NCI-H187 (cell line): ENCODE measurements at places on chromosomes 4 and X.

GRCh38 chr4:152101556-152102435, 341.0 kb upstream of the GATB start:
- no peak for DNase-seq

DNA sequence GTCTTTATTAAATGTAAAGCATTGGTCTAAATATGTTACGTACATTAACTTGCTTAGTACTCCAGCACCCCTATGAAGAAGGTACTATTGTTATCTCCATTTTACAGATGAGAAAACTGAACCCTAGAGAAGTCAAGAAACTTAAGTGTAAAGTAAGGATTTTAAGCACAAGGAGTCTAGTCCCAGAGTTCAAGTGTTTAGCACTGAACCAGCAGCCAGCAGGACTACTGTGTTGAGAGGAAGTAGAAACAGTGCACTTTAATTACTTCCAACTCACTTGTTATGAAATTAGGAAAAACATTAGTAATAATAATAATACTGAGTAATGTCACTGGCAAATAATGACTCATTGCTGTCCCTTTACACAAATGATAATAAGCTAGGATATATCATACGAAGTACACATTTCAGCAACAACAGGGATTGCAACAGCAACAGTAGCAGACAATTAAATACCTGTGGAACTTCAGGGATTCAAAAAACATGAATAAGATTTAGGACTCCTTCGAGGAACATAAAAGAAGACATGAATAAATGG, 548.1 kb upstream of the HS3ST1 start:
- DNase-seq = no peak

GRCh38 chr4:18684932-18685331, 663.4 kb upstream of the LCORL start:
- DNase-seq = no peak

DNA sequence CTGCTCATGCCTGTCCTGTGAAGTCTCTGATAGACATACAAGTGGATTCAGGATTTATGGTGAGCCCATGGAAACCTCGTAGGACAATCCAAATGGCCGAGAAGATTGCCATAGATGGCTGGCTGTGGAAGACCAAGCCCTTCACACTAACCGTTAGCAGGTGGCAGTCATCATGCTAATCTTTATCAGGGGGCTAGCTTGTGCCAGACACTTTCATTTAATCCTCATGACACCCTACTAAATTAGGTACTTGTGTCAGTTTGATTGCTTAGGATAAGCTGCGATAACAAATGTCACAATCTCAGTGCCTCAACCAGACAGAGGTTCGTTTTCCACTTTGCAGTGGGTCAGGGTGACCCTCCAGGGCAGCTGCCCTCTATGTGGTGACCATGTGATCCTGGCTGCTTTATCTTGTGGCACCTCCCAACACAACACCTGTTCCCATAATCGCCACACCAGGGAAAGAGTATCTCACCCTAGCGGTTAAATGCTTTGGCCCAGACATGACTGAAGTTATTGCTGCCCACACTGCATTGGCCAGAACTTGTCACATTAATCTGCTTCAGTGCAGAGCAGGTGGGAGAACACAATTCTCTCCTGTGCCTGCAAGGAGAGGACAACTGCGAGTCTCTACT, 60.8 kb downstream of the REPS2 start:
- DNase-seq = no peak

GRCh38 chrX:17559728-17560379, 177.4 kb upstream of the SCML1 start:
- DNase-seq = no peak

DNA sequence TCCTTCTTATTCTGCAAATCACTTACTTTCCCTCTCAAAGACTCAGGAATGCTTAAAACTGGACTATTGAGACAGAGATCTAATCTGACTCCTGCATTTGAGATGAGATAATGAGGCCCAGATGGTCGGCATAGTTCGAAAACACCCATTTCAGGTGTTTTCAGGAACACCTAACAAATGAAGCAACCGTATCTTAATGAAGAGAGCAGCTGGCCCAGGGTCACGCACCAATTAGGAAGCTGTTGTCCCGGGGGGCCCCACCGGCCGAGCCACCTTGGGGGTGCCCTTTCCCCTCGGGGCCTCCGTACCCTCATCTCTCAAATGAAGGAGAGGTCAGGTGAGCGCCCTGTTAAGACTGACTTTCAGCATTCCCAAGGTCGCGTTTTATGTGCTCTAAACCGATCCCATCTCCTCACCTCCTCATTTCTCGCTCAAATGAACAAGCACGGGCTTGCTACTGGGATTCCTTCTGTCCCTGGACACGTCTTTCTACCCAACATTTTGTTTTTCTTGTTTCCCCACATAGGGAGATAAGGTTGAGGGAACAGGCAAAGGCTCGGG, 824 bp downstream of the LRPAP1 start:
- no peak for DNase-seq

- no peak for DNase-seq
Observed at GRCh38 chr4:84238247-84239090, 260.6 kb downstream of the NKX6-1 start.

DNA sequence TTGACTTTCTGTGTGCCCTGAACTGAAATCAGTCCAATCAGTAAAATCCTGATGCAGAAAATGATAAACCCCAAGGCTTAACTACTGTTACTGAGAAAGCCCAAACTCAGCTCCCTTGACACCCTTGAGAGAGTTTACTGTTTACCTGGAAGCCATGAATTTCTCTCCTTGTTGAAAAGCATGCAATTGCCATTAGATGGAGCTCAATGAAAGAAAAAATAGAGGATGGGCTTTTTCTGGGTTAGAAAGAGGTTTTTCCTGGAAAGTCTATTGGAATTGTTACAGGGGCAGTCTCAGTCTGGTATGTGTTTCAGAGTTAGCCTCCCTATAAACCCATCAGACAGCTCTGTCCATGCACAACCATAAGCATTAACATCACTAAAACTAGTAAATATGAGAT, 66.4 kb upstream of the C4orf54 start:
- no peak for DNase-seq

- DNase-seq = no peak
Observed at GRCh38 chr4:44727471-44727870, 1.1 kb upstream of the GNPDA2 start.

DNA sequence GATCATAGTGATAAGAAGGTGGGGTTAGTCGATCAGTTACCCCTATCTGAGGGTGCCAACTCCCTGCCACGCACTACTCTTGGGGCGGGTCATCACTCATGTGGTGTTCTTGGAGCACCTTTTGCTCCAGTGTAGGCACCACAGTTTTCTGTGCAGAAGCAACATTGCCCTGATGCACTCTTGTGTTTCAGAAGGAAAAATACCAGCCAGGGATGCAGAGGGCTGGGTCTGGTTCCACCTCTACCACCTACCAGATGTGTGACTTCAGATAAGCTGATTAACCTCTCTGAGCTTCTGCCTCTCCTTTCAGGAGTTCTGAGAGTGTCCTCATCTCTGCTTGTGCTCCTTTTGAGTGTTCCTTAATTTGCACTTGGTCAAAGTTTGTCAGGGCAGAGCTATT, 29.9 kb upstream of the PROM1 start:
- no peak for DNase-seq

DNA sequence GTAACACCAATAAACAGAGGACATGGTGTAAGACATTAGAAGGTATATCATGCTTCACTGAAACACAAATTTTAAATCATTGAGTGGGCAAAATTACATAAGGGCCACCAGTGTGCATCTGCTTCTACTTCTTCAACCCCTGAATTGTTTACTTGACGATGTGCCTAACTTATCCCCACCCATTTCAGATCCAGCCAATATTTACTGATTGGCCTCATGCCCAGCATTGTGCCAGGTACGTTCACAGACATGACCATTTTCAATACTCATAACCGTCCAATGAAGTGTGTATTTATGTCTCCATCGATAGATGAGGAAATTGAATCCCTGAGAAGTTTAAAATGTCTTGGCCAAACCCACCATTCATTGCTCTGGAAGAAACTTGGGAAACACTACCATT, 208.3 kb upstream of the MID1 start:
- no peak for DNase-seq

GRCh38 chrX:64805683-64806082, 170.6 kb downstream of the ZC4H2 start:
- DNase-seq = no peak

GRCh38 chr4:132101526-132101925, 1047.6 kb upstream of the PCDH10 start:
- no peak for DNase-seq

DNA sequence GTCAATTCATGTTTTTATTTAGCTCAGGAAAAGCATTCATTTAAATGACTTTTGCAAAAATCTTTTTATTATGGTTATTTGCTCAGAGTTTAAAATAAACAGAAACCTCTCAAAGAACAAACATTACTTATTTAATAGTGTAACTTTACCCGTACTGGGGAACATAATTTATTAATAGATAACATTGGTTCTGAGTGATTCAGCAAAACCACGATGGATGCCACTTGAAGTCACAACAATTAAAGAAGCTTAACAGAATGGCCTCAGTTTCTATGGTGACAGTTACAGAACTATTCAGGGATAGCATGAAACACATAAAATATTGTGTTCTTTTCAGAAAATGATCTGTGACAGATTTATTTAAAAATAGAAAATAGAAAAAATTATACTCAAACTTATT, 368.7 kb downstream of the CCSER1 start:
- DNase-seq = no peak

DNA sequence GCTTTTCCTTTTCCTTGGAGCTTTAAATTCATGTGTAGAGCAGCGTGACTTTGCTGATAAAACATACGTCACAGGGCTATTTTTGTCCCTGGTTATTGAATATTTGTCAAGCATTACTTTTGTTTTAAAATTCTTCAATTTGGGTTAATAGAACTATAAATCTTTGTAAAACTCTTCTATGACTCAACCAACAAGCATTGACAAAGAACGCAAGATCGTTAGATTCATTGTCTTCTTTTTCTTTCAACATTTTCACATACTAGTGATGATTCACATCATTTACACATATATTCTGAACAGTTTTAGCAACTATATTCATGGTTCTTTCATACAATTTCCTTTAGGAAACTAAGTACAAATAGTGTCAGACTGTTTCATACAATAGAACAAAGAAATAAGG, 72.0 kb upstream of the GPM6A start:
- DNase-seq = no peak

GRCh38 chr4:118714682-118715081, 29.5 kb downstream of the METTL14 start:
- no peak for DNase-seq

DNA sequence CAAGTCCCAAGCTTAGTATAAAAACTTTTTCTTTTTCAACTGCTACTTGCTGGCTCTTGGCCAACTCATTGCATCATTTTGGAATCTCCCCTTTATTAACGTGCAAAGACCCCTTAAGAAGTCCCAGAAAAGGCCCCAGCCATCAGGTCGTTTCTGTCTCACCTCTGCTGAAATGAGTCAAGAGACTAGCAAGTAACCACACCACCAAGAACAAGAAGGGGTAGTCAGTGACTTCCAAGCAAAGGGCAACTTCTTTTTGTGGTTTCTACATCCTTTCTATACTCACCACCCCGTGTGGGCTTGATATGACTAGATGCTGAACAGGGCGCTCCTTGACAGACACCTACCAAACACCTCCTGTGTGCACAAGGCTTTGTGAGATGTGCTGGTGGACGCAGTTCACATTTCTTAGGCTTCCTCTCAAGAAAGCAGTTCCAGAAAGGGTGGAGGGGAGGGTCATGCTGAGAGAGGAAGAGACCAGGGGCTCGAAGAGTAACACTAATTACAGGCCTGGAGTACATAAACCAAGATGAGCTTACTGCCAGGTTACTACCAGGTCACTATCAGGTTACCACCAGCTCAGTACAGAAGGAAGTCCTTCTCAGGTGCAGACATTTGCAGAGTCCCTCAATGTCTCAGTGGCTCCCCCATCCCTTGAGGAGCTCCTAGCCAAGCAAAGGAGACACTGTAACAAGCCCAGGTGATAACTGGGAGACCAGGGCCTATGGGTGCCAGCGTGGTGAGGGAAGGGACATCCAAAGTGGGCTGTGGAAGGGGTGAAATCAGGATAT, 19.3 kb downstream of the JAKMIP1 start:
- no peak for DNase-seq

- DNase-seq = no peak
Observed at GRCh38 chr4:42267724-42268123, 115.3 kb upstream of the BEND4 start.

- no peak for DNase-seq
Observed at GRCh38 chr4:153297116-153297515, 47.4 kb upstream of the MND1 start.

- no peak for DNase-seq
Observed at GRCh38 chr4:114137984-114138383, 158.5 kb upstream of the ARSJ start.

DNA sequence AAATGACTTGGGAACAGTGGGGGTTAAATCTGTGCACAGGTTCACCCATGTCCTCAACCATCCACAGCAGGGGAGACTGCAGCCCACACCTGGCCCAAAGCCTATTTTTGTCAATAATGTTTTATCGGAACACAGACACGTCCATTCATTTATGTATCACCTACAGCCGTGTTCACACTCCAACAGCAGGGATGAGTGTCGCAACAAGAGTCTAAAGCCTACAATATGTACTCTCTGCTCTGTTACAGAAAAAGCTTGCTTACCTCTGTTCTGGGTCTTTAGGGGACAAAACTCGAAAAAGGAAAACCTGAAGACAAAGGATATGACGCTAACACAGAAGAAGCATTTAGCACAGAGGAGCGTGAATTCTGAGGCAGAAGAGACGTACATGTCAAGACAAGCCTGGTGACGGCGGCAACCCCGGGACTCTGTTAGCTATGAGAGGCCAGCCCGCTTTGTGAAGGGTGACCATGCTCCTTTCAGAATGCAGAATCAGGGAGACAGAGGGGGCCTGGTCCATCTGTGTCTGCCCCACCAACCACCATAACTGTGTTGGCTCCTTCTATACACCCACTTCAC, 45.5 kb downstream of the AFAP1 start:
- DNase-seq = no peak

GRCh38 chrX:53048169-53049126, at the start of gene GPR173:
TSS of gene GPR173 (plus strand) at chrX:53048789. CDS start at chrX:53076622, 27,833 bp downstream.
- DNase-seq = no peak

DNA sequence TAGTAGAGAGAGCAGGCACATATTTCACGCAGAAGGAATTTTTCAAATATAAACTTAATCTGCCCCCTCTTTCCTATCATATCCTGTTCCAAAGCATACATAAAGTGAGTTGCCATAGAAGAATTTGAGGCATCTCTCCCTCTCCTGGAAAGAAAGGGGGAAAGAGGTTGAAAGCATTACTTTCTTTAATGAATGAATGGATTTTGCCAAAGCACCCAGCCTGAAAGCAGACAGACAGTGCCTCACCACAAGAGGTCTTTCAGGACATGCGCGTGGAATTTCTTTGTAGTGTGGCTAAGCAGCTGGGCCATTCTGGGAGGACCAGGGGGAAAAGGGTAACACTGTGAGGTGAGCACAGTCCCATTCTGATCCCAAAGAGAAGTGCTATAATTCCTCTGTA, 651.4 kb downstream of the IQCM start:
- DNase-seq = no peak
